ENCODE measurements at places on chromosomes 12 and 14. TPM values are rescaled to one million over a fixed set of nuclear protein-coding genes. Genes with fewer than 3 reads are reported as not detected.
A peak's percentile ranks its signal among the peaks of the same experiment; 100 is the strongest.

GRCh38 chr14:24958271-24958670 lies 91.7 kb downstream of the STXBP6 start:
- DNase-seq: no peak

CLEC2A gene
- not detected for polyA plus RNA-seq

- DNase-seq: no peak
Observed at GRCh38 chr12:47868552-47869031, 36.2 kb downstream of the VDR start.

NINJ2 gene
- polyA plus RNA-seq: 2.8 TPM

SART3 gene
- 52.7 TPM for polyA plus RNA-seq

DNA sequence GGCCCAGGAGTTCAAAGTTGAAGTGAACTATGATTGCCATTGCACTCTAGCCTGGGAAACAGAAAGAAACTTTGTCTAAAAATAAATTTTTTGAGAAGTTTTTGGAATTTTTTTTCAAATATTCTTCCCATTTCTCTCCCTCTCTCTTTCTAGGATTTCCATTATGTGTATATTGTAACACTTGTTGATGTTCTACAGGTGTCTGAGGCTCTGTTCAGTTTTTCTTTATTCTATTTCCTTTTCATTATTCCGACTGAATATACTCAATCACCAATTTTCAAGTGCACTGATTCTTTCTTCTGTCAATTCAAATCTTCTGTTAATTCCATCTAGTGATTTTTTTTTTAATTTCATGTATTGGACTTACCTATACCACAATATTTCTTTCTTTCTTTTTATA lies 48.3 kb upstream of the SLC6A15 start:
- DNase-seq: no peak

DNA sequence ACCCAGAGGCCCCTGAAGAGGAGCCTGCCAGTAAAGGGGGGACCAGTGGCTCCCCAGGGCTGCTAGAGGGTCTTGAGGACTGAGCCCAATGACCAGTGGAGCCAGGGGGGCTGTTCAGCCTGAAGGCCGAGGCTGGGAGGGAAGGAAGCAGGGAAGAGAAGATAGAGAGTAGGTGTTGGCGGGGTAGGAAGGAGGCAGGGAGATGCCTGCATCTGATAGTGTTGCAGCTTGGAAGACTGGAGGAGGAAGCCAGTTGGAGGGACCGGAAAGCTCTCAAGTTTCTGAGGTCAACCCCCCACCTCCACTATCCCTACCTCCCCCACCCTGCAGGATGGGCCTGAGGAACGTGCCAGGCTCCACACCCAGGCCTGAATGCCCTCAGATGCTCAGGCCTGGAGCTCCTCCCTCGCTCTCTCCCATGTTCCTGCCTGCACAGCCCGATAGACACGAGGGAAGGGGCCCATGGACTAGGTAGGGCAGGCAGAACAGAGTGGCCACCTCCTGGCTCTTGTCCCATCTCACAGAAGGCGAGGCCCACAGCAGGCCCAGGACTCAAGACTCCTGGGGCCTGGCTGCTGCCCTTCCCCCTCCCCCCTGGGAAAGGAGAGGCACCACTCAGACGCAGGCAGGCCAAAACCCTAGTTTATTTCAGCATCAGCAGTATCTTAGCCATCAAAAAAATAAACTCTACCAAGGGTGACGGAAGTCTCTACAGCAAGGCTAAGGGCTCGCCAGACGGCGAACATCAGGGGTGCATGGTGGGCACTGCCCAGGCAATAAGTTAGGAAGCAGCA lies 3.4 kb downstream of the CKB start:
- DNase-seq: no peak

LRRC10 gene
- polyA plus RNA-seq: not detected

- DNase-seq: no peak
Observed at GRCh38 chr12:124351422-124351821, 56.5 kb downstream of the RFLNA start.

GRCh38 chr12:93758801-93759373 lies 81.7 kb downstream of the CRADD start:
- DNase-seq: no peak

DNA sequence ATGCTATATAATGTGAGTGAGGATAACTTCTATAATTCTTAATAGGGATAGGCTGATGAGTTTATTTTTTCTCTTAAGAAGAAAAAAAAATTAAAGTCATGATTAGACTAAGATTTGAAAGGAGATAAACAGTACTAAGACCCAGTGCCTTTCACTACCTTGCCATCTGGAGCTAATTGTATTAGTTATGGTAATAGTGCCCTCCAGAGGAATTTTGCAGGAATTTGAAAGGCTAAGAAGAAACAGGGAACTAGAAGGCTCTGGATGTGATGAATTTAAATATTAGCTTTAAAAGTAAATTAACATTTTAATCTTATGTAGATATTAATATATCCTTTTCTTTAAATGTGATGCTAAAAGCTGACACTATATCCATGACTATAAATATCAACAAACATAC lies 36.6 kb upstream of the PIK3C2G start:
- DNase-seq: peak; percentile 17

DNA sequence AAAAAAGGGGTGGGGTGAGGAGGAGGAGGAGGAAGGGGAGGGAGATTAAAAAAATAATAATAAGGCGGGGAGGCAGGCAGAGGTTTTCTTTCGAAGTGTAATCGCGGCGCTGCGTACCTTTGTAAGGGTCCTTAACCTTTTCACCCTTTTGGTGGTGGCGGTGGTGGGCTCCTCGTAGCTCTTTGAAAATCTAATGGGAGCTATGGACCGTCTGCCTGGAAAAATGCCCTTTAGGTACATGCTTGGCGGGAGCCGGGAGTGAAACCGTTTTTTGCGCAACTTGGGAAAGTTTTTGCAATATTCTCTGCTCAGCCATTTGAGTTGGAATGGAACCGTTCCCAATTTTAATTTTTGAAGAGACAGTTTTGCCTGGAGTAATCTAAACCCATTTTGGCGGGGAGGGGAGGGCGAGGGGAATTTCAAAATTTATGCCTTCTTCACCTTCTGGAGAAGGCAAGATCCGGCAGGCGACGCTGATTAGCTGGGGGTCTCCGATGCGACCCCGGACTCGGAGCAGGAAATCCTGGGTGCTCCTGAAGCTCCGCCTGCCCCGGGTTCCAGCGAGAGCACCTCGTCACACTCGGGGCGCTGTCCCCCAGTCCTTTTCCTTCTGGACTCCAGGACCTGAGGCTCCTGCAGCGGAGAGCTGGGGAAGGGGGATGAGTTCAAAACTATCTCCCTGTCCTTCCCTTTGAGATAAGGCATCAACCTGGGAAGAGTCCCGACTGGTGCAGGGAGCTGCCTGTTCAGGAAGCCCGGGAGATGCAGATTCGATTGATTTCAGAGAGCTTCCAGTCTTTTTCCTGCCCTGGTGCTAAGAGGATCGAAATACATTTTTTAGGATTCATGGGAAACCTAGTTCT lies 74.6 kb upstream of the TBX5 start:
- no peak for DNase-seq

DNA sequence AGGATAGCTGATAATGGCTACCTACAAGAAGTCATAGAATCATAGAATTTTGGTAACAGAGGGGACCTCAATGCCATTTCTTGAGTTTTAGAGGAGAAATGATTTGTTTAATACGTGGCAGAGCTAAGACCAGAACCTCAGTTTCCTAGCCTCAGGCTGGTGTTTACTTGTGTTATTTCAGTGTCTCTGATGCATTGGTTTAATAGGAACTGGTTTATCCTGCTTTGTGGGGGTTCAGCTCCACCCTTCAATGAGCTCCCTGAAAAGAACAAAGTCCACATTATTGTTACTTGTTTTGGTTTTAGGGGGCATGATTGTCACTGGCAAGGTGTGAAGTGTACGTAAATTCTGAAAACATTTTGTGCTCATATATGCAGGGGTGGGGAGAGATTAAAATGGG lies 55.4 kb downstream of the AKAP6 start:
- peak; percentile 18 for DNase-seq

- no peak for DNase-seq
Observed at GRCh38 chr12:6459004-6459337, 7.1 kb downstream of the TAPBPL start.

GRCh38 chr12:132375747-132376463 lies 46.5 kb upstream of the GALNT9 start:
- no peak for DNase-seq

SNW1 gene
- polyA plus RNA-seq: 65.3 TPM

GRCh38 chr12:50174971-50175715 lies 8.0 kb upstream of the CERS5 start:
- DNase-seq: peak; percentile 52

USP15 gene
- polyA plus RNA-seq: 66.1 TPM

DNA sequence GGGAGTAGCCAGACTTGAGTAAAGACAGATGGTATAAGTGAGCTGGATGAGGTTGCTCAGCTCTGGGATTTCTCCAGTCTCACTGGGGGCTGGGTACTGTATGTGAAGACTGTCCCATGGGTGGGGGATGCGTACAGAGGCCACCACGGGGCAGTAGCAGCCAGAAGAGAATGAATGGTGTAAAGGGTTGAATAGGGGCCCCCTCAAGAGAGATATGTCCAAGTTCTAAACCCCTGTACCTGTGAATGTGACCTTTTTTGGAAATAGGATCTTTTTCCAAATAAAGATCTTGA lies 21.8 kb upstream of the BCDIN3D start:
- DNase-seq: no peak

GRCh38 chr12:72957454-72957853 lies 685.3 kb downstream of the TRHDE start:
- DNase-seq: no peak

GRCh38 chr14:75459099-75459741 lies 31.4 kb downstream of the JDP2 start:
- peak; percentile 27 for DNase-seq

- DNase-seq: no peak
Observed at GRCh38 chr14:37140176-37140575, 32.2 kb downstream of the SLC25A21 start.

DNA sequence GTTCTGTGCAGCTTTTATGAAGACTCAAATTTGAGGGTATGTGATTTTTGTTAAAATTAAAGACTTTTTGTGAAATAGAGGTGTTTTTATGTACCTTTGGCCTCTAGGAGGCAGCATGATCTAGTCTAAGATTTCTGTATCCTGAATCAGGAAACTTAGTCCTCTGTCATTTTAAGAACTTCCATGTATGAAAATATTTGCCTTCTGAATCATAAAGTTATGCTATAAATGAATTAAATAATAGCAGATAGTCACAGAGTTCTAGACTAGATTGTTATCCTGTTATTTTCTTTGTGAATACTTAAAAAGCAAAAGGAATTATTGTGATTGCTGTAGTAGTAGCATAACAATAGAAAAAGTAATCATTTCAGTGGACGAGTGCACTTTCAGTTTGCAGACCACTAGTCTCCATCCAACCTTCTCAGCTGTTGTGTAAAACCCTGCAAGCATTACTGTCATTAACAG lies 56.3 kb downstream of the FGD4 start:
- DNase-seq: peak; percentile 37
